ENCODE measurements at places on chromosomes 2 and 18. TPM values are rescaled to one million over a fixed set of nuclear protein-coding genes. Genes with fewer than 3 reads are reported as not detected.

DNA sequence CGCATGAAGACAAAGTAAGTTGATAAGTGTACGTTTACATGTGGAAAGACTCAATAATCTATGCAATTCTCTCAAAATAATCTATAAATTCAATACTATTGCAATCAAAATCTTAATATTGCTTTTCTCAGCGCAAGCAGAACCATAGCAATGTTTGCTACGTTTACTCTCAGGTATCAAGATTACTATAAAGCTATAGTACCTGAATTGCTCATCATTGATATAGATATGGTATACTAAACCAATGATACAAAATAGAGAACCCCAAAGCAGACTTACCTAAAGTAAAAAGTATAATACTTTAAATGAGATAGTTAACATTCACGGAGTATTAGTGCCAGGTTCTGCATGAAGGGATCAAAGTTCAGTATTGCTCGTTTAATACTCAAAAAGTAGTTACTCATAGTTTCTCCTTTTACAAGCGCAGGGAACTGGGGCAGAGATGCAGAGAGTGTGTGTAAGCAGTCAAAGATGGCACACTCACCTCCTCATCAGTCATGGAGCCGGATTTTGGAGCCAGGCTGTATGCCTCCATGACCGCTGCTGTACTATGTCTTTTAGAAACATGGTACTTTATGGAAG is 391.0 kb upstream of the ID2 start:
- no peak for DNase-seq

DNA sequence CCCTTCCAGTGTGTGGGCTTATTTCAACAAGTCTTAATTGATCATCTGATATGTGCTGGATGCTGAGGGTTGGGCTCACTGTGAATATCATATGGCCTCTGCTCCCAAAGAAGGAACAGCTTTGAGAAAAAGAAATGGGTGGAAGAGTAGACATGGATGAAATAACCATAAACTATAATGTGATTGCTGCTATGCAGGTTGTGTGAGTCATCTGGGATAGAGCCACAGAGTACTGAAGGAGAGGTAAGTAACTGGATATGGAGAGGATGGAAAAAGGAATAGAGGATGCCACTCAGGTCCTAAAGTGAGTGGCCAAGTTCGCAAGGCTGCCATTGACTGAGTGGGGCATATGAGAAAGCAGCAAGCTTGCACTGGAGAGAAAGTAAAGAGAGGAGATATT is 8.7 kb upstream of the DSG2 start:
- no peak for DNase-seq

DNA sequence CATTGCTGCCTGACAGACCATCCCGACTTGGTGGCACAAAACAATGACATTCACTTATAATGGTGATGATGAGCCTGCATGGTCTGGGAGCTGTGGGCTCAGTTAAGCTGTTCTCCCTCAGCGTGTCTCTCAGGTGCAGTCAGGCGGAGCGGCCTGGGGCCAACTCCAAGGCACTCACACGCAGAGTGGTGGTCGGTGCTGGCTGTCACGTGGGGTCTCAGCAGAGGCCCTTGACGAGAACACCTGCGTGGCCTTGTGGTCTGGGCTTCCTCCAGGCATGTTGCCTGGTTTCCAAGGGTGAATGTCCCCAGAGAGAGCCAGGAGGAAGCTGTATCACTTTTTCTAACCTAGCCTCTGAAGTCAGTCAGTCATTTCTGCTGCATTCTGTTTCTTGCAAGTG is 29.8 kb downstream of the ARMC9 start:
- DNase-seq: peak; percentile 41

DNA sequence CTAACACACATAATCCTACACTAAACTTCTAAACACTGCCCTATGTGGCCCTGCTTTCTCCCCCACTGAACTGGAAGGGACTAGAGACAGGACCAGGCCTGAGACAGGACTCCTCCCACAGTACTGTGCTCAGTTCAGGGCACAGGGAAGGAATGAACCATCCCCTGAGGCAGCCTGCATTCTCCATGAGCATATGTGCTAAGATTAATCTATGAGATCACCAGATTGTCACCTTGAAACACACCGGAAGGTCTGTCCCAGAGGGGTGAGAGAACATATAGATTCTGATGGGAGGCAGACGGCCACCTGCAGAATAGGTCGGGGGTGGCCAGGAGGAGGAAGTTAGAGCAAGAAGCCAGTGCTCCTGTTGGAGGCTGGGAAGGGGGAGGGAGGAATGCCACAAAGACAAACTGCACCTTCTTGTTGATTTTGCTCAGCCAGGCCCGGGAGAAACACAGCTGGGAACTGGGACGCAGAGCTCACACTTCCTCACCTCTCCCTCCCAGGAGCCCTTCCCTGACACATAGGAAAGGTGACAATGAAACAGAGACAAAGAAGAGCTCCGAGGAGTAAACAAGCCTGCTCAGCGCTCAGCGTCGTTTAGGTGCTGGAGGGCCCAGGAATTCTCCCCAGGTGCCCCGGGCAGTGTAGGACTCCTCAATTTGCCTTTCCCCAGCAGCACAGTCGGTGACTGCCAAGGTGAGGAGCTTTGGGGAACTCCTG is 52.1 kb downstream of the ZBTB7C start:
- peak; percentile 32 for DNase-seq

DNA sequence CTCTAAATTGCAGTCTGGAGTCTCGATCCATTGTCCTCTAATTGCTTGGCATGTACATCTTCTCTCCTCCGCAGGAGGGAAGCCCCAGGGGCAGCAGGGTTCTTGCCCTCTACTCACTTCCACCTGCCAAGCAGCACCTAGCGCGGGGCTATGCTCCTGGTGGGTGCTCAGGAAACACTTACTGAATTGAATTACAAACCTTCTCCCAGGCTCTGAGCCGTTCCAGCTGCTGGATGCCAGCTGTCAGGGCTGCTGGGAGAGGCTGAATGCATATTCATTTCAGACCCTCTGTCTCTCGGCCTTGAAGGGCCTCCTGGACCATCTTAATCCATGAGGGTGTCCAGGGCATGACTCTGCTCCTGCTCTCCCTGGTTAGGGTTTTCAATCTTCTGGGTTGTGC is 94.0 kb downstream of the CELF4 start:
- DNase-seq: no peak

- DNase-seq: no peak
Observed at GRCh38 chr2:96330407-96330806, 5.2 kb upstream of the NCAPH start.

- no peak for DNase-seq
Observed at GRCh38 chr18:8368512-8369217, 240.6 kb upstream of the RAB12 start.

DNA sequence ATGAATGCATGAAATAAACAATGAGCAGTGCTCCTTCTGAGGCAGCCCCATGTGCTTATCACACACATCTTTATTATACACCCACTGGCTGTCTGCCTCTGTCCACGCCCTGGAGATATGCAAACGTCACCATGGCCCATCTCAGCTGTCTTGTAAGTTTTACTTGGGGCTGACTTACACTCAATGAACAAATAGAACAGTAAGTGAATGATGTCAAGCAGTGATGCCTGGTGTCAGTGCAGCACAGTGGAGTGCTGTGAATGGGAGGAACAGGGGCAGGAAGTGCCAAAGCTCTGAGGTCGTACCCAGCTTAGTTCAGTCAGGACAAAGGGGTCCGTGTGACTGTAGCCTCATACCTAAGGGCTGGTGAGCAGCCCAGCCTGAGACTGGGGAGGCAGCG is 659.5 kb upstream of the HS6ST1 start:
- no peak for DNase-seq

DNA sequence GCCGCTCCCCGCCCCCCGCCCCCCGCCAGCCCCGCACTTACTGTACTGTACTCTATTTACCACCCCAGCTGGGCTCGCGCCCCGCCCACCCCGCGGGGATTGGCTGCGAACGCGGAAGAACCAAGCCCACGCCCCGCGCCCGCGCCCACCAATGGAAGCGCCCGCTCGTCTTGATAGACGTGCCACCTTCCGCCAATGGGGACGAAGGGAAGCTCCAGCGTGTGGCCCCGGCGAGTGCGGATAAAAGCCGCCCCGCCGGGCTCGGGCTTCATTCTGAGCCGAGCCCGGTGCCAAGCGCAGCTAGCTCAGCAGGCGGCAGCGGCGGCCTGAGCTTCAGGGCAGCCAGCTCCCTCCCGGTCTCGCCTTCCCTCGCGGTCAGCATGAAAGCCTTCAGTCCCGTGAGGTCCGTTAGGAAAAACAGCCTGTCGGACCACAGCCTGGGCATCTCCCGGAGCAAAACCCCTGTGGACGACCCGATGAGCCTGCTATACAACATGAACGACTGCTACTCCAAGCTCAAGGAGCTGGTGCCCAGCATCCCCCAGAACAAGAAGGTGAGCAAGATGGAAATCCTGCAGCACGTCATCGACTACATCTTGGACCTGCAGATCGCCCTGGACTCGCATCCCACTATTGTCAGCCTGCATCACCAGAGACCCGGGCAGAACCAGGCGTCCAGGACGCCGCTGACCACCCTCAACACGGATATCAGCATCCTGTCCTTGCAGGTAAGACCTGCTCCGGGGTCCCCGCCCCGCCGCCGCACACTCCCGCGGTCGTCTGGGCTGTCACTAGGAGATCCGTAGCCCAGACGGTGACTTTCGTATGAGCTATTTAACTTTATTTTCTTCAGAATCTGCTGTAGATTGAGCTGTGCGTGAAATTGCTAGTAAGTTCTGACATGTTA is at the start of gene ID2:
Gene ID2, plus strand, starts transcription at position 271 of the 907 bp plus-strand sequence. Its CDS starts 110 bp downstream, at position 381.
- peak; percentile 99 for DNase-seq

GRCh38 chr18:43277164-43277600 is at the start of gene SYT4:
Gene SYT4 (minus strand): TSS chr18:43277490. CDS start chr18:43277281, 209 bp downstream.
- DNase-seq: peak; percentile 91

DNA sequence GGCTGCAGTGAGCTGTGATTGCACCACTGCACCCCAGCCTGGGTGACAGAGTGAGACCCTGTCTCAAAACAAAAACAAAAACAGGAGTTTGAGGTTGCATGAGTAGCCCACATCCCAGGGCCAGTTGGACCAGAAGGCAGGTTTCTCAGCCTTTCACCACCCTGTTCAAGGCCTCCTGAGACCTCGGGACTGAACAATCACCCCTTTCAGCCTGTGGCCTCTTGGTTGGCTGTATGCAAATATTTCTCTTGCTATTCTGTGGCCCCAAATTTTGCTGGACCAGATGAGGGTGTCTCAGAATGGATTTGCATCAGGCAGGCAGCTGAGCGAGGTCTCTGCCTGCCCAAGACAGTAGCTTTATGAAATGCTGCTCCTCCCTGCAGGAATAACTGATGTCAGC is 56.9 kb downstream of the DPYSL5 start:
- DNase-seq: no peak

- DNase-seq: no peak
Observed at GRCh38 chr2:207467716-207468347, 61.9 kb upstream of the CREB1 start.

- peak; percentile 22 for DNase-seq
Observed at GRCh38 chr18:79382681-79383387, 12.9 kb upstream of the NFATC1 start.

- DNase-seq: no peak
Observed at GRCh38 chr18:58605027-58606020, 23.6 kb downstream of the ALPK2 start.

DNA sequence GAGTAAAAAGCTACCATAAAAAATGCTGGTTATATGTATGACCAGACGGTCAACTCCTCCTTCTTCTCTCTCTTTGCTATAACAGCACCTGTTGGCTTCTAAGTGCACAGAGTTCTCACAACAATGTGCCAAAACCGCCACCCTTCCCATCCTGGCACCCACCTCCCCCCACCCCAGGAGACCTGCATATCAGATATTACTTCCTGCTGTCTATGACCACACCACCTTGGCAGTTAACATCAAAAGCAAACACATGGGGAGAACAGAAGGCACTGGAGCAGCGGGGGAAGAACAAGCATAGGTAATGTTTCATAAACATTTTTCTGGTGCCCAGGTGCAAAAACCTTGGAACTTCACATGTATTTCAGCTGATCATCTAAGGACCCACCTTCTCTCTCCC is 15.5 kb downstream of the SPRED2 start:
- no peak for DNase-seq

LRATD1 gene
- total RNA-seq: 0.31 TPM

KIAA2012 gene
- total RNA-seq: not detected

B4GALT6 gene
- total RNA-seq: 34.0 TPM

ASB18 gene
- not detected for total RNA-seq

MYCN gene
- 100.0 TPM for total RNA-seq

ALK gene
- total RNA-seq: not detected

DYSF gene
- total RNA-seq: 4.8 TPM

PAIP2B gene
- total RNA-seq: 16.8 TPM

Data from H9 (cell line).